ENCODE measurements at places on chromosomes 3 and 15. TPM values are rescaled to one million over a fixed set of nuclear protein-coding genes. Genes with fewer than 3 reads are reported as not detected.

DNA sequence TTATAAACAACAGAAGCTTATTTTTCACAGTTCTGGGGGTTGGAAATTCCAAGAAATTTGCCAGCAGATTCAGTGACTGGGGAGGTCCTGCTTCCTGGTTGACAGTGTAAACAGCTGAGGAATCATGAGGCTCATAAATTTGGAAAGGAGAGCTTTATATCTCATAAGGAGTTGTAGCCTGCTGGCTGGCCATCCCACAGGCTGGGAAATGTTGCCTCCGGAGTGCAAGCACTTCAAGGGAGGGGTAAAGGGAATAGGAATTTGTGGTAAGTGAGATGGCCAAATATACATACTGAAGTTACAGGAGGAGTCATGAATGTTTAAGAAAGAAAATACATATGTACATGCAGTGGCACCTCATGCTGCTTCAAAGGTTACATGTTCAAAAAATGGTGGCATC is 217.2 kb upstream of the CBLB start:
- H3K27me3 ChIP-seq: no peaks in the 10 kb centered on the region
- H3K27ac ChIP-seq: no peak overlapping the region
- no peak for DNase-seq

GRCh38 chr3:144229953-144230352 is 258.3 kb downstream of the DIPK2A start:
- no peaks in the 10 kb centered on the region for H3K36me3 ChIP-seq
- H3K4me3 ChIP-seq: no peak overlapping the region
- DNase-seq: no peak
- no peaks in the 10 kb centered on the region for H3K27me3 ChIP-seq
- H3K27ac ChIP-seq: no peak overlapping the region

GRCh38 chr3:67301556-67301955 is 303.4 kb downstream of the KBTBD8 start:
- no peaks in the 10 kb centered on the region for H3K27me3 ChIP-seq
- DNase-seq: no peak
- no peaks in the 10 kb centered on the region for H3K4me1 ChIP-seq
- no peak overlapping the region for H3K4me3 ChIP-seq
- H3K27ac ChIP-seq: no peak overlapping the region

- peaks cover 5% of the 10 kb centered on the region for H3K36me3 ChIP-seq
- H3K4me1 ChIP-seq: peaks cover 2% of the 10 kb centered on the region
- H3K27me3 ChIP-seq: no peaks in the 10 kb centered on the region
- H3K4me3 ChIP-seq: no peak overlapping the region
- H3K27ac ChIP-seq: peak overlapping the region; percentile 89
- DNase-seq: no peak
Observed at GRCh38 chr3:141405025-141405424, 36.7 kb downstream of the ZBTB38 start.

- H3K36me3 ChIP-seq: no peaks in the 10 kb centered on the region
- DNase-seq: no peak
- H3K4me1 ChIP-seq: no peaks in the 10 kb centered on the region
- no peaks in the 10 kb centered on the region for H3K27me3 ChIP-seq
- no peak overlapping the region for H3K27ac ChIP-seq
Observed at GRCh38 chr3:79497447-79498111, 270.2 kb downstream of the ROBO1 start.

GRCh38 chr3:10975695-10976234 is 16.8 kb upstream of the SLC6A1 start:
- H3K4me3 ChIP-seq: no peak overlapping the region
- no peak overlapping the region for H3K27ac ChIP-seq
- no peaks in the 10 kb centered on the region for H3K36me3 ChIP-seq
- H3K27me3 ChIP-seq: no peaks in the 10 kb centered on the region
- H3K4me1 ChIP-seq: no peaks in the 10 kb centered on the region
- DNase-seq: no peak

GRCh38 chr3:15215996-15216395 is 9.9 kb downstream of the CAPN7 start:
- no peak overlapping the region for H3K27ac ChIP-seq
- no peaks in the 10 kb centered on the region for H3K27me3 ChIP-seq
- H3K4me3 ChIP-seq: no peak overlapping the region
- peaks cover 52% of the 10 kb centered on the region for H3K36me3 ChIP-seq
- DNase-seq: no peak

GRCh38 chr15:89690276-89691218 is at the start of the genes PEX11A and WDR93:
Gene PEX11A (minus strand): TSS chr15:89690754. CDS start chr15:89690632, 122 bp downstream.
Gene WDR93 (plus strand): TSS chr15:89690811. CDS start chr15:89701747, 10,936 bp downstream.
- H3K27ac ChIP-seq: peak within 1 kb of the TSS; percentile 42
- peak; percentile 88 for DNase-seq
- peak within 1 kb of the TSS; percentile 77 for H3K4me3 ChIP-seq
- no peaks in the 10 kb centered on the region for H3K27me3 ChIP-seq
- H3K36me3 ChIP-seq: no peaks in the 10 kb centered on the region

DNA sequence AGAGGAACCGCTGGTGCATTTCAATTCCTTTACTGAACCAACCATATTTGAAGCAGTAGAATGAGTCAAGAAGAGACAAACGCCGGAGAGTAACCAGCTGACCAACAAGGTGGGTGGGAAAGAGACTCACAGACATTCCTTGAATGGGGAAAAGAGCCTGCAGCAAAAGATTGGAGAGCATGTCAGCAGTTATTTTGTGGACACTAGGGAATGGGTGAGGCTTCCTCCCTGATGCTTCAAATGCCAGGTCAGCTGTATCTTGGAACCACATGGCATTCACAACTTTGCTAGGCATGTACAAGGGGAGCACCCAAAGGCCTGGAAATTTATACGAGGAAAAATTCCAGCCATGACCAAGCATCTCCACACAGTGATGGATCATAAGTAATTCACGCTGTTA is 29.9 kb upstream of the ZKSCAN7 start:
- no peak for DNase-seq
- no peak overlapping the region for H3K27ac ChIP-seq
- no peaks in the 10 kb centered on the region for H3K4me1 ChIP-seq
- H3K27me3 ChIP-seq: no peaks in the 10 kb centered on the region

DNA sequence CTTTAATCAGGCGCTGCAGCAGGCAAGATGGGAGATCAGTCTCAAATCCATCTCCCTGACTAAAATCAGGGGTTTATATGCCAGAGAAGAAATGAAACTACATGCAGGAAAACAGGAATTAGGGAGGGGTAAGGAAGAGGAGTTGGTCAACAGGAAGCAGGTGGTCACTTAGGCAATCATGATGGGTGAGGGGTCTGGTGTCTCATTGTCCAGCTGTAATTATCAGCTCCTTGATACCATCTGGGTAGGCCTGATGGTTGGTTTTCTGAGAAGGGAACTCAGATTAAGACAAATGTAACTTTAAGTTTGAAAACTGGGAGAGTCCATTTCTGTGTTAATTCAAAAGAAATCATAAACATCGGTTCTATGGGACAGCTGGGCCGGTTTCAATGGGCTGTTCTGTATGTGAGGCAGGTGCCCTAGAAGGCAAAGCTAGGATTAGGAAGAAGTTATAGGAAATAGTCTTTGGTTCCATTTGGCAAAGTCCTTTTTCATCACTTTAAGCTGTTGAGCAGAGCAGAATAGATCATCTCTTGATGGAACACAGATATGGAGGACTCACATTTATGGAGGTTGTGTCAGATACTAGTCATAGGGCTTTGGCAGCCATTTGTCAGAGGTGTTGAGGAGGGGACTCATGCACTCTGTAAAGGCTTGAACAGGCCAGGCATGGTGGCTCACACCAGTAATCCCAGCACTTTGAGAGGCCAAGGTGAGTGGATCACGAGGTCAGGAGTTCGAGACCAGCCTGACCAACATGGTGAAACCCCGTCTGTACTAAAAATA is 149.4 kb downstream of the VGLL4 start:
- no peaks in the 10 kb centered on the region for H3K36me3 ChIP-seq
- no peak overlapping the region for H3K4me3 ChIP-seq
- H3K4me1 ChIP-seq: peaks cover 6% of the 10 kb centered on the region
- no peaks in the 10 kb centered on the region for H3K27me3 ChIP-seq

GRCh38 chr15:45386974-45387373 is 8.6 kb upstream of the GATM start:
- H3K36me3 ChIP-seq: no peaks in the 10 kb centered on the region
- H3K27me3 ChIP-seq: no peaks in the 10 kb centered on the region
- no peak for DNase-seq
- H3K4me3 ChIP-seq: no peak overlapping the region

DNA sequence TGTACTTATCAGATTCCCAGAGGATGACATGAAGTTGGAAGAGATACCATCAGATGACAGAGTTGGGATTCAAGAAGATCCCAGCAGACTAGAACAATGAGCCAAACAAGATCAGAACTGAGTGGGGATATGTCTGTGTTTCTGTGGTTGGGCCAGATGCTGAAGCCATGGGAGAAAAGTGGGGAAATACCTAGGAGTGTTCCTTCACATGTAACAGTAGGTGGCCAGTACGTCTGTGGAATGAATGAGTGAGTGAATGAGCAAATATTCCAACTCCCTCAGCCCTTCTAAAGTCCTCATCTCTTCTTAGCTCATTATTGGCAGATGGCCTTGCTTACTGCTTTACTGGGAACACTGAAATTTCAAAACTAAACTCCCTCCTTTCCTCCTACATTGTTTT is 32.2 kb upstream of the GREM1 start:
- no peak for DNase-seq
- no peak overlapping the region for H3K27ac ChIP-seq
- H3K27me3 ChIP-seq: no peaks in the 10 kb centered on the region
- no peak overlapping the region for H3K4me3 ChIP-seq
- no peaks in the 10 kb centered on the region for H3K36me3 ChIP-seq

DNA sequence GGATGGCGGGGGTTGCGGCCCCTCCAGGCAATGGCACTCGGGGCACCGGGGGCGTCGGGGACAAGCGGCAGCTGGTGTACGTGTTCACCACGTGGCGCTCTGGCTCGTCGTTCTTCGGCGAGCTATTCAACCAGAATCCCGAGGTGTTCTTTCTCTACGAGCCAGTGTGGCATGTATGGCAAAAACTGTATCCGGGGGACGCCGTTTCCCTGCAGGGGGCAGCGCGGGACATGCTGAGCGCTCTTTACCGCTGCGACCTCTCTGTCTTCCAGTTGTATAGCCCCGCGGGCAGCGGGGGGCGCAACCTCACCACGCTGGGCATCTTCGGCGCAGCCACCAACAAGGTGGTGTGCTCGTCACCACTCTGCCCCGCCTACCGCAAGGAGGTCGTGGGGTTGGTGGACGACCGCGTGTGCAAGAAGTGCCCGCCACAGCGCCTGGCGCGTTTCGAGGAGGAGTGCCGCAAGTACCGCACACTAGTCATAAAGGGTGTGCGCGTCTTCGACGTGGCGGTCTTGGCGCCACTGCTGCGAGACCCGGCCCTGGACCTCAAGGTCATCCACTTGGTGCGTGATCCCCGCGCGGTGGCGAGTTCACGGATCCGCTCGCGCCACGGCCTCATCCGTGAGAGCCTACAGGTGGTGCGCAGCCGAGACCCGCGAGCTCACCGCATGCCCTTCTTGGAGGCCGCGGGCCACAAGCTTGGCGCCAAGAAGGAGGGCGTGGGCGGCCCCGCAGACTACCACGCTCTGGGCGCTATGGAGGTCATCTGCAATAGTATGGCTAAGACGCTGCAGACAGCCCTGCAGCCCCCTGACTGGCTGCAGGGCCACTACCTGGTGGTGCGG is 1.9 kb downstream of the CHST2 start:
- H3K36me3 ChIP-seq: no peaks in the 10 kb centered on the region
- no peaks in the 10 kb centered on the region for H3K27me3 ChIP-seq
- peak overlapping the region; percentile 87 for H3K4me3 ChIP-seq
- no peak for DNase-seq
- no peak overlapping the region for H3K27ac ChIP-seq
- peaks cover 5% of the 10 kb centered on the region for H3K4me1 ChIP-seq

COL8A1 gene
- 459 TPM for total RNA-seq

PPM1L gene
- total RNA-seq: 20.3 TPM

NR1D2 gene
- total RNA-seq: 6.5 TPM

C3orf22 gene
- not detected for total RNA-seq

Measured in ascending aorta (tissue), 2 donors.